ENCODE measurements at places on chromosomes 1 and 21. TPM values are rescaled to one million over a fixed set of nuclear protein-coding genes. Genes with fewer than 3 reads are reported as not detected.

GRCh38 chr1:200894712-200895442, at the start of gene INAVA:
Gene INAVA, plus strand, starts transcription at chr1:200894900. Its CDS starts 3,501 bp downstream, at chr1:200898401.
- DNase-seq = no peak

- DNase-seq = no peak
Measured at GRCh38 chr1:168531615-168532345, 12.0 kb downstream of the XCL2 start.

Gene TMEM269
- total RNA-seq = under 0.01 TPM

Gene VAV3
- 0.43 TPM for total RNA-seq

- peak; percentile 35 for DNase-seq
Measured at GRCh38 chr1:99963041-99963795, 6.6 kb upstream of the SLC35A3 start.

- DNase-seq = peak; percentile 87
Measured at GRCh38 chr1:171644805-171645483, 7.5 kb downstream of the MYOC start.

DNA sequence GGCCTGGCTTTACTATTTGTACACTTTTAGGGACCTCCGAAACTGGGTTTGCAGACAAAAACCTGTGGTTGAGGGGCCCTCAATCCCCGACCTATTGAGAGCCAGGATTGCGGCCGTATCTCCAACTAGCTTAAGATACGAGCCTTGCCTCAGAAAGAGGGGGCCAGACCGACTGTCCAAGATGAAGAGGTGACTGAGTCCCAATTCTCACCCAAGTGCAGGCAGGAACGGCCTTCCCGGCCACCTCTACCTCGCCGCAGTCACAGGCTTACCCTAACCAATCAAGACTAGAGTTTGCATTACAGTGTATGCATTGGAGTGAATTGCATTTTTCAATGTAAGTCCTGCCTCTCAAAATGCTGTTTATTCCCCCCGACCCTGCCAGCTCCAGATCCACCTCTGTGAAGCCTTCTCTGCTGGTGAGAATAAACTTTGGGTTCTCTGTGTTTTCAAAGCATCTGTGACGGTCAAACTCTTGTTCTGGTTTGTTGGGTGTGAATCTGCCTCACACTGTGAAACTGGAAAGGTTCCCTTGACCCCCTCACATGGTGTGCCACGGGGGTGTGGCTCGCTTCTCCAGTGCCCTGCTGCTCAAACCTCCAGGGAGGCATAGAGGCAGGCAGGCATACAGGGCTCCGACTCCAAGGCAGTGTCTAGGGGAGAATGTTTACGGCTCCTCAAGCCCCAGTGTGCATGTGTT, 62.2 kb upstream of the WLS start:
- no peak for DNase-seq

GRCh38 chr1:198915327-198916231, 276.7 kb downstream of the PTPRC start:
- DNase-seq = no peak

DNA sequence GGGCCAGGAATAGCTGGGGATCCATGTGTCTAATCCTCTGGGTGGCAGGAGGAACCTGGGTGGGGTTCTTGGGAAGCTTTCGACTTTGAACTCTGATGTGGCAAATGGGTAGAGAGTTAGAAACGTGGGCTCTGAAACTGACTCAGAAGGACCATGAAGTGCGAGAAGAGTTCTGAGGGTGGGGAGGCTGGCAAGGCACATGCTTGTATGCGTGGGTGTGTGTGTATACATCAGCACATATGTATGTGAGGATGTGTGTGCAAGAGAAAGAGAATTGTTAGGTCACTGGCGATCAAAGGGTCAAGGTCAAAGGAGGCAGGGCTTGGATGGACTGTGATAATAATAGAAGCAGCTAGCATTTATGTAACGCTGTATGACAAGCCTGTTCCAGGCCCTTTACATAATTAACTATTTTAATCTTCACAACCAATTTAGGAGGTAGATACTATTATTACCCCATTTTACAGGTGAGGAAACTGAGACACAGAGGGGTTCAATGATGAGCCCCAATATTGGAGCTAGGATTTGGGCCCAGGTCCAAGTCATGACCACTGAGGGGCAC, 84.5 kb upstream of the POU3F1 start:
- no peak for DNase-seq

- DNase-seq = peak; percentile 21
Measured at GRCh38 chr1:3772715-3773571, at the start of gene SMIM1. Gene SMIM1, plus strand, starts transcription at chr1:3772749. Its CDS starts 2,625 bp downstream, at chr1:3775374.

Gene KCNE2
- total RNA-seq = not detected

- no peak for DNase-seq
Measured at GRCh38 chr1:9149837-9150581, 21.1 kb upstream of the GPR157 start.

Gene TSSK3
- total RNA-seq = 0.86 TPM

GRCh38 chr1:15028102-15028501, 125.4 kb upstream of the TMEM51 start:
- DNase-seq = peak; percentile 72

Gene LACTBL1
- not detected for total RNA-seq

DNA sequence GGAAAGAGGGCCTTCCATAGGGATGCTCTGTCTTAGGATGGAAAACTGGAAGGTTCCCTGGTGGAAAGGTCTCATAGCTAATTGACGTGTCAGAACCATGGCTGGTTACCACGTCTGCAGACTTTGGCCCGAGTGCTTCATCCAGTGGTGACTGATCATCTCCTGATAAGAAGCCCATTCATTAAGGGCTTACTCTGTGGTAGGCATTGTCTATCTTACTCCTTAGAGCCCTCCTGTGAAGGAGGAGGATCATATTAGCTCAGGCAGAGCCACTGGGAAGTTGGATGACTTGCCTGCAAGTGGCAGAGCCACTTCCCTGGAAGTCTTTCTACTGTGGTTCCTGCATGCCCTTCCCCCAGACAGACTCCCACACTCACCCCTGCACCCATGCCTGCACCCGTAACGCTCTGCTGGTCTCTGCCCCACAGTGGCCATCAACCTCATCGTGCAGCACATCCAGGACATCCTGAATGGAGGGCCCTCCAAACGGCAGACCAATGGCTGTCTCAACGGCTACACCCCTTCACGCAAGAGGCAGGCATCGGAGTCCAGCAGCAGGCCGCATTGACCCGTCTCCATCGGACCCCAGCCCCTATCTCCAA, 79.9 kb downstream of the UCK2 start:
- DNase-seq = no peak

- no peak for DNase-seq
Measured at GRCh38 chr1:39615086-39615673, 24.3 kb downstream of the HEYL start.

GRCh38 chr1:227947676-227948492, at the start of gene WNT9A:
Gene WNT9A, minus strand, starts transcription at chr1:227947932. Its CDS starts 45 bp downstream, at chr1:227947887.
- DNase-seq = peak; percentile 65

- peak; percentile 95 for DNase-seq
Measured at GRCh38 chr1:211606914-211607753, 28.2 kb upstream of the SLC30A1 start.

Gene LRRC8D
- 26.7 TPM for total RNA-seq

GRCh38 chr1:161982917-161983316, 40.8 kb downstream of the OLFML2B start:
- no peak for DNase-seq

Gene TMPRSS15
- total RNA-seq = not detected

GRCh38 chr1:118143121-118143520, 41.9 kb downstream of the SPAG17 start:
- DNase-seq = no peak

Gene FAM131C
- total RNA-seq = not detected

DNA sequence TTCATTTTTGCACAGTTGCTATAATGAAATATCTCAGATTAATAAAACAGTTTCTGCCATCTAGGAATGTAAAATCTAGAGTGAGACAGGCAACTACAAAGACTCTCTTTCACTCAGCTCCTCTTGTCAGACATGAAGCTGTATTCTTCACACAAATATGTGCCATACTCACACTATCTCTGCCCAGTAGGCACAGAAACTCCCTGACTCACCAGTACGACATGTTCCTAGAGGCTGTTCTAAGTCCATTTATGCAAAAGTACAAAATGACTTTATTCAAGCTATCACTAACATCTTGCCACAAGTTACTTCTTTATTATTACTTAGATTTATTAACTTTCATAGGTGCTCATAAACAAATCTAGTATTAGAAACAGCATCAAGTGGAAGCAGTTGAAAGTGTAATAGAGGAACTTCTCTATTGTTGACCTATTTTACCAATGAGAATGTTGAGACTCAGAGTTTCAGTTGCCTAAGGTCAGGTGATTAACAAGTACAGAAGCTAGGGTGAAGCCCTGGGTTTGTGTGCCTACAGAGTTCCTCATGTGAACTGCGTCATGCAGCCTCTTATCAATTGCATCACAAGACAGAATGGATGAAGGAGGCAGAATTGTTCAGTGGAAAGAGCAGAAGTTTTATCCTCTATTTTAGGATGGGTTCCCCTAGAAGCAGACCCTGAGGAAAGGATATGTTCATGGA, 98.9 kb downstream of the RGS2 start:
- peak; percentile 32 for DNase-seq

Gene TMEM50A
- 142 TPM for total RNA-seq

DNA sequence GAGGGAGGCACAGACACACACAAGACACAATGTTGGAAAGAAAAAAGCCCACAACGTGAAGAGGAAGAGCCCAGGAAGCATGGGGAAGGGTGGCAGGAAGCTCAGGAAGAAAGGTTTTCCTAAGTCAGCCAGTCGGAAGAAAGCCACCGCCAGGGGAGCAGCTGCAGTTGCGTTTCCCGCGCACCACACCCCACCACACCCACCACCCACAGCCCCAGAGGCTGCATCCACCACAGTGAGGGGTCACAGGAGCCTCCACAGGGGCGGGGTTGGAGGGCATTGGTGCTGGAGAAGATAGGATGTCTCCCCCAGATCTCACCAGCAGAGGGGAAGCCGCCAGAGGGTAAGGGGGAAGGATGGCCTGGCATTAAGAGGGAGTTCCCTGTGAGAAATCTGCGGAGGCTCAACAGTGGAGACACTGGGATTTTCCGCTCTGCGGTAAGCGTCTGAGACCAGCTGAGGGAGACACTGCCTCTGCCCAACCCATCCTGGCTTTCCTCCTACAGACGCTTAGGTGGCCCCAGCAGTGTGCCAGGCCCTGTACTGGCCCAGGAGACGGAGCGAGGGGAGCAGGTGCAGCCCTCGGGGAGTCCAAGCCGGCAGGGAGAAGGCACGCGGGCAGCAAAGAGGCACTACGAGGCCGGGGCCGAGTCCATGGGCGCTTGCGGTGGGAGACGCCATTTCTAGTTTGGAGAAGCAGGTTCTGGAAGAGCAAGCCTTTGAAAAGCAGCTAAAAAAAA, 19.8 kb downstream of the PGLYRP3 start:
- no peak for DNase-seq

Gene NFASC
- total RNA-seq = 1.9 TPM

Measured in fibroblast of villous mesenchyme (primary cell).